Activated naive CD8-positive, alpha-beta T cell treated with anti-CD3 and anti-CD28 coated beads, Interleukin-2, amount 10 ng/mL, durations not matched to agents 7 days and 5 days (primary cell): ENCODE measurements at places on chromosomes 16 and 17. TPM values are rescaled to one million over a fixed set of nuclear protein-coding genes. Genes with fewer than 3 reads are reported as not detected.

HS3ST3A1 gene
- not detected for total RNA-seq

C16orf82 gene
- total RNA-seq = not detected

KRT24 gene
- not detected for total RNA-seq

FADS6 gene
- total RNA-seq = not detected

TPSD1 gene
- total RNA-seq = not detected

SLC12A3 gene
- not detected for total RNA-seq

GRCh38 chr17:2241823-2242222 is 61.8 kb downstream of the SMG6 start:
- no peaks in the 10 kb centered on the region for H3K27me3 ChIP-seq
- H3K4me3 ChIP-seq = no peak overlapping the region
- peaks cover 45% of the 10 kb centered on the region for H3K36me3 ChIP-seq
- no peak overlapping the region for H3K27ac ChIP-seq
- no peak for DNase-seq

GRCh38 chr16:66380421-66380820 is 13.9 kb downstream of the CDH5 start:
- no peaks in the 10 kb centered on the region for H3K4me1 ChIP-seq
- DNase-seq = no peak
- peaks cover 1% of the 10 kb centered on the region for H3K27me3 ChIP-seq
- H3K27ac ChIP-seq = no peak overlapping the region

DNA sequence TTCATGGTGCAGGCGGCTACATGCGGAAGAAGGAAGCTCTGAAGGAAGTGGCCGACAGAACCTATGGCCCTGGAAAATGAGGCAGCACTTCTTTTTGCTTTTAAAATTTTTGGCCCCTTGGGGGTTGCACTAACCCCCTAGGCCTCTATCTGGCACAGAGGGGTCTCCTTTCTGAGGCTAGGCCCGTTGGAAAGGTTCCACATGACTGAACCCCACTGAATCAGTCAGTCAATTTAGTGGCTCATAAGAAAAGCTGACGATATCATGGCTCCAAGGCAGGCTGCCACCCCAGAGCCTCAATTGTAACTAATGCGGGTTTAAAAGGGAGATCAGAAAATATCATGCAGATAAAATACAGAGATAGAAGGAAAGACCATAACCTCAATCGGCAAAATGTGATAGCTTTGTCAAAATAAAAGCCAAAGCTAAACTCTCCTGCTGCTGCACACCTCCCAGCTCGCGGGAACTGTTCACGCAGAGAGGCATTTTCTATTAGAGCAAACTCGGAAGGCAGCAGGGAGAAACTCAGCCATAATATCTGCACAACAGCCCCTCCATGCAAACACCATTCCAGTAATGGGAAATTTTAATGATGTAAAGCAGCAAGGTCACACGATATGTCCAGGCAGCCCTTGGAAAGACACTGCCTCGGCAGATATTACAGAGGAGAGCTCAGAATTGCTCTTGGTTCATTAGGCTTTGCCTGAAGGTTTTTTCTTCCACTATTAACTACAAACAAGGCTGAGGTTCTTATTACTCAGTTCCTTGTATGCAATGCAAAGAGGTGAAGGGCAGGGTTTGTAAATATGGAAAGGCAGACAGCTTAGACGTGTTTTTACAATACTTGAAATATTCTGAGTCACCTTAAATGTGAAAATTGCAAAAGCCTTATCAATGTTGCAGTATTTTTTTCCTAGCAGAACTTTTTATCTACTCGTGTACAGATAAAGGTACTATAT is 200.4 kb upstream of the PMFBP1 start:
- H3K4me3 ChIP-seq = no peak overlapping the region
- H3K4me1 ChIP-seq = no peaks in the 10 kb centered on the region
- H3K27me3 ChIP-seq = no peaks in the 10 kb centered on the region

GRCh38 chr17:7380321-7380720 is 568 bp upstream of the TNK1 start:
- peaks cover 5% of the 10 kb centered on the region for H3K36me3 ChIP-seq
- H3K27me3 ChIP-seq = peaks cover 37% of the 10 kb centered on the region
- no peak for DNase-seq
- H3K4me3 ChIP-seq = no peak overlapping the region

DNA sequence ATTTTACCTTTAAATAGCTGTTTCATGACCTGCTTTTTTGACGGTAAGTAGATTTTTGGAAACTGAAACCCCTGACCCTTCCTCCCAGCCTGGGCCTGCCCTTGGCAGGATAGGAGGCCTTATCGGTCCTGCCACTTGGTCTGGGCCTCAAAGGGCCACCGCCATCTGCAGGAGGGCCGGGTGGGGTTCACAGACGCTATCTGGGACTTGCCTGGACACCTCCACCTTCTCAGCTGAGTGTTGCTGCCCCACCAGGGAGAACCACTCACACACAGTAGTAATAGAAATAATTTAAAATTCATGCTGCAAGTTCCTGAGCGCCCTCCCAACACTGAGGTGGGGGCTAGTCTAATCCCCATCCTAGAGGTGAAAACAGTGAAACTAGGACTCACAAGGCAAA is 4.6 kb upstream of the NPRL3 start:
- no peaks in the 10 kb centered on the region for H3K36me3 ChIP-seq
- peaks cover 1% of the 10 kb centered on the region for H3K4me1 ChIP-seq
- peaks cover 10% of the 10 kb centered on the region for H3K27me3 ChIP-seq
- H3K4me3 ChIP-seq = no peak overlapping the region
- DNase-seq = no peak

DNA sequence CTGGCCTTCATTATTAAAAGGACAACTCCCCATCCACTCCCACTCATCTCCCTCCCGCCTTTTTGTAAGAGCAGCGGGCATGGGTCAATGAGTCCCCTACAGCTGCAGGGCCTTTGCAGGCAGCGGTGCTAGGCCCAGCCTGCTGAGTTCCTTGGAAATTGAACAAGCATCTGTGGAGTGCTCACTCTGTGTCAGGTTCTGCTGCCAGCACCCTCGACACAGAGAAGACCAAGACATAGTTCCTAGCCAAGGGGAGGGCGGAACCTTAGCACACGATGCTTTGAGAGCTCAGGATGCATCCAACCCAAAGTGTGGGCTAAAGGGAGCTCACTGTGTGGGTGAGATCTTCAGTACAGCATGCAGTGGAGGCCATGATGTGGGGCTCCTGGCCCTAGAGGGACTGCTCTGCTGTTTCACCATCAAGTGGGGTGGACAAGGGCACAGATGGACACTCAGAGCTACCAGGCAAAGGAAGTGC is 27.6 kb downstream of the RMI2 start:
- H3K36me3 ChIP-seq = peaks cover 9% of the 10 kb centered on the region
- H3K4me1 ChIP-seq = peaks cover 11% of the 10 kb centered on the region
- no peaks in the 10 kb centered on the region for H3K27me3 ChIP-seq
- no peak overlapping the region for H3K4me3 ChIP-seq
- H3K27ac ChIP-seq = peak overlapping the region; percentile 25

- DNase-seq = no peak
- no peak overlapping the region for H3K27ac ChIP-seq
- no peak overlapping the region for H3K4me3 ChIP-seq
Observed at GRCh38 chr16:68401871-68402747, 46.2 kb downstream of the SMPD3 start.

- peaks cover 10% of the 10 kb centered on the region for H3K4me1 ChIP-seq
- peaks cover 3% of the 10 kb centered on the region for H3K36me3 ChIP-seq
- no peak overlapping the region for H3K4me3 ChIP-seq
Observed at GRCh38 chr17:73625991-73626673, 18.1 kb downstream of the SDK2 start.

DNA sequence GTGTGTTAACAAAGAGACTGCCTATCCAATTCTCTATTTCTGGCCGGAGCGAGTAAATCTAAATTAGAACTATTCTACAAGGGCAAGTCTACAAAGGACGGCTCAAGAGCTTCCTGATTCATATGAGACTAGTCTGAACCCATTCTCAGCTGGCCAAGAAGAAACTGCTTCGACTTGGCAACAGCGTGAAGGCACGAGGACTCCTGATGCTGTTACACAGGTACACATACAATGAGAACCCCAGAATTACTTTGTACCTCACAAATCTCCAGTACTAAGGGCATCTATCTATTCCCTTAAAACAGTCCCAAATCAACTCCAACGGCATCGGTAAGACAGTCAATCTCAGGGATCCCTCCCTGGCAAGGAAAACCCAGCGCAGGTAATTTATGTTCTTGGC is 1.5 kb downstream of the CRK start:
- peaks cover 26% of the 10 kb centered on the region for H3K4me1 ChIP-seq
- H3K27me3 ChIP-seq = peaks cover 20% of the 10 kb centered on the region
- peaks cover 11% of the 10 kb centered on the region for H3K36me3 ChIP-seq
- peak overlapping the region; percentile 88 for H3K4me3 ChIP-seq
- no peak for DNase-seq

GRCh38 chr17:43515656-43516055 is 30.5 kb downstream of the ETV4 start:
- peaks cover 3% of the 10 kb centered on the region for H3K4me1 ChIP-seq
- peaks cover 30% of the 10 kb centered on the region for H3K36me3 ChIP-seq
- no peak for DNase-seq

- DNase-seq = no peak
- H3K27me3 ChIP-seq = no peaks in the 10 kb centered on the region
- H3K36me3 ChIP-seq = peaks cover 22% of the 10 kb centered on the region
- peak overlapping the region; percentile 82 for H3K27ac ChIP-seq
Observed at GRCh38 chr17:75182319-75182568, 515 bp downstream of the SUMO2 start.

- H3K4me3 ChIP-seq = no peak overlapping the region
- H3K27me3 ChIP-seq = peaks cover 10% of the 10 kb centered on the region
- no peak for DNase-seq
- no peaks in the 10 kb centered on the region for H3K36me3 ChIP-seq
- H3K4me1 ChIP-seq = no peaks in the 10 kb centered on the region
- no peak overlapping the region for H3K27ac ChIP-seq
Observed at GRCh38 chr17:5785867-5786509, 201.7 kb upstream of the NLRP1 start.

GRCh38 chr17:34841467-34841866 is 119.8 kb downstream of the CCT6B start:
- no peak for DNase-seq
- H3K27me3 ChIP-seq = peaks cover 2% of the 10 kb centered on the region
- no peaks in the 10 kb centered on the region for H3K36me3 ChIP-seq
- H3K4me1 ChIP-seq = peaks cover 8% of the 10 kb centered on the region
- H3K27ac ChIP-seq = no peak overlapping the region

GRCh38 chr17:48499735-48500434 is 30.9 kb downstream of the HOXB1 start:
- H3K4me1 ChIP-seq = peaks cover 12% of the 10 kb centered on the region
- no peak overlapping the region for H3K27ac ChIP-seq
- H3K4me3 ChIP-seq = no peak overlapping the region
- no peak for DNase-seq

DNA sequence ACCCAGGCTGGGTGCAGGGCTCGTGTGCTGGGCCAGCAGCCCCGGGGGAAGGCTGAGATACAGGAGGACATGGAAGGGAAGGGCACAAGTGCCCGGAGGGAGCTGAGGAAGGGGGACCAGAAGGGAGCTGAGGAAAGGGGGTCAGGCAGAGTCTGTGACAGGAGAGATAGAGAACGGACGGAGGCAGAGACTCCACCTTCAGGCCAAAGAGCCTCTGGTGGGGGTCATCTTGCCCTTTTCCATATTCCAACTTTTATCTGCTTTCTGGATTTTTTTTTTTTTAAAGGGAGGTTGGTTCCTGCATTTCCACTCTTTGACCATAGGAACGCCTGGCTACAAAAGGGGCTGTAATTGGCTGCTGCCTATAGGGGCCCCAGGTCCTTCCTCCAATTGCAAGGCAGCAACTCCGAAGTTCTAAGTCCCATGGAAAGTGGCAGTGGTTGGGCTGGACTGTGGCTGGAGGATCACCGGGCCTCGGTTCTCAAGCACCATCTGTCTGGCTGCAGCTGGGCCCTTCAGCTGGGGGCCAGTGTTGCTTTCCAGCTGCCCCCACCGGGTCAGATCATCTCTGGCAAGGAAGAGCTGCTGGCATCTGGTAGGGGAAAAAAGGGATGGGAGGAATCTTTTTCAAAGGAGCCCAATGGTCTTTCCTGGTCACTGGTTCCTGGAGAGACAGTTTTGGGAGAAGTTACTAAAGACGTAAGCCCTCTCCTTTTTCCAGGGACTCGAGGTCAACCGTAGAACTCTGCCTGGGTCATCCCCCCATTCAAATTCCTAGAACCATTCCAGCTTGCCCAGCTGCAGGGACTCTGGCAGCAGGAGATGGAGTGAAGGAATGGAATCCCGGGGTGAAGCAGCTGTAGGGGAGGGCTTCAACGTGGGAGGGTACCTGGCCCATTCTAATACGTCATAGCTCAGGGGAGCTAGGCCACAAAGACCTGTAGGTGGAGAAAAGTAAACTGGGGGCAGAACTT is 13.1 kb upstream of the MRPS23 start:
- H3K27me3 ChIP-seq = peaks cover 46% of the 10 kb centered on the region
- no peak overlapping the region for H3K27ac ChIP-seq
- DNase-seq = no peak
- H3K36me3 ChIP-seq = no peaks in the 10 kb centered on the region
- peaks cover 21% of the 10 kb centered on the region for H3K4me1 ChIP-seq

- H3K27me3 ChIP-seq = no peaks in the 10 kb centered on the region
- H3K27ac ChIP-seq = no peak overlapping the region
- H3K4me3 ChIP-seq = no peak overlapping the region
Observed at GRCh38 chr17:28657756-28658155, 4.0 kb downstream of the SDF2 start.

DNA sequence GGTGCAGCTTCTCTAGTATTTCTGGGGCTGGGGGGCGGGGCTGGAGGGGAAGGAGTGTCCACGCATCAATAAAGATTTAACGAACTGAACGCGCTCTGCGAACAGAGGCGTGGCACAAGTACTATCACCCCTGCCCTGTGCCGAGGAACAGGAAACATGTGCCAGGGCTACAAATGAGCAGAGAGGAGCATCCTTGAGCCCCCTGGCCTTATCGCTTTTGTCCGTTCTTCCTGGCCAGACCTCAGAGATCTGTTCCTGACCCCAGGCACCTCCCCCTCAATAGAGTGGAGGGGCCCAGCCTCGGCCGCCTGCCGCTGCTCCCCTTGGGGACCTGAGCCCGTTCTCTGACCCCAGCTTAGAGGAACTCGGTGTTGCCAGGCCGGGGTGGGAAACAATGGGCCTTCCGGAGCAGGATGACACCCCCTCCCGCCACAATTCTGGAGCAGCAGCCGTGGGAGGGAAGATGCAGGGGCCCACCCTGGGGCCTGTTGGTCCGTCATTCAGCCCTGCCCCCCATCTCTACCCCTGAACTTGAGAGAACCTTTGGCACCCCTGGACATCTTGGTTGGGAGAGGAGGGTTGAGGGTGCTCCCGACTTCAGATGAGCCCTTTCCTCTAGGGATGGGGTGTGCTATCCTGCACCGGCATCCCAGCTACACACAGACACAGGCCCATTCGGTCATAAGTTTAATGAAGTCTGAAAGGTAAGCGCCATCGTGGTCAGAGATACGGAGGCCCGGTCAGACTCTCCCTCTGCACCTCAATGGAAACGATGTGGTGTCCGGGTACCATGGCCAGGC is 1.1 kb downstream of the NAA38 start:
- peaks cover 26% of the 10 kb centered on the region for H3K4me1 ChIP-seq
- peak; percentile 45 for DNase-seq
- no peak overlapping the region for H3K27ac ChIP-seq
- no peaks in the 10 kb centered on the region for H3K36me3 ChIP-seq
- H3K27me3 ChIP-seq = no peaks in the 10 kb centered on the region

- H3K27me3 ChIP-seq = no peaks in the 10 kb centered on the region
Observed at GRCh38 chr17:80358131-80358530, 56.8 kb upstream of the ENDOV start.
